ENCODE measurements at places on chromosomes 3 and 15.
A peak's percentile ranks its signal among the peaks of the same experiment; 100 is the strongest.

DNA sequence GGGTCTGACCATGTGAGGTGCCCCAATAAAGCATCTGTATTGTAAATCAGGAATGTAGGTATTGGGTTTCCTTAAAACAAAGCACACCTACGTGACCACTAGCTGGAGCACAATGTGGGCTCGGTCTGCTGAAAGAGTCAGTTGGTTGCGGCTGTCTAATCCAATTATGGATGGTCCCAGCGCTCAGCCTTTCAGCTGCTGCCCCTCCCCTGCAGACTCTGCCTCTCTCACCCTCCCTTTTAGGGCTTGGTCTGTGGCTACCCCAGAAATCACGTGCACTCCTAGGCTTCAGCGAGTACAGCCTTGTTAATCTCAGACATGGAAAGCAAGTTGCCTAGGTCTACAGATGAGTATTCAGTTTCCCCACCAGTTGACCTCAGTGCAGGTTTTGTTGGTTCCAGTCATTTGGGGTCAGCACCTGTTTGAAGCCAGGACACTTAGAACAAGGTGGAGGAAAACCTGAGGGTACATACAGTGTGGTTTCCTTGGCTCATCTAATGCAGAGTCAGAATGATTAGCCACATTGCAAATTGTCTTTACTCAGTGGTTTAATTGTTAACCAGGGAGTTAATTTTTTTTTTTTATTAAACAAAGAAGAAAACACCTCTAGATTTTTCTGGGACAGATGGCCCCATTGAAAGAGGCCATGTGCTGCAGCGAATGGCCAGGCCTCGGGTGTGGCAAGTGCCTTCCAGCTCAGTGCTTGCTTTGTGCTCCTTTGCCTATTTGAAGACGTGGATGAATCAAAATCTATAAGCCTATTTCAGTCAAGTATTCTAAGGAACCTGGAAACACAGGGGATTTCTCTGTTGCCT is 137.7 kb downstream of the IGF1R start:
- no peak for DNase-seq

DNA sequence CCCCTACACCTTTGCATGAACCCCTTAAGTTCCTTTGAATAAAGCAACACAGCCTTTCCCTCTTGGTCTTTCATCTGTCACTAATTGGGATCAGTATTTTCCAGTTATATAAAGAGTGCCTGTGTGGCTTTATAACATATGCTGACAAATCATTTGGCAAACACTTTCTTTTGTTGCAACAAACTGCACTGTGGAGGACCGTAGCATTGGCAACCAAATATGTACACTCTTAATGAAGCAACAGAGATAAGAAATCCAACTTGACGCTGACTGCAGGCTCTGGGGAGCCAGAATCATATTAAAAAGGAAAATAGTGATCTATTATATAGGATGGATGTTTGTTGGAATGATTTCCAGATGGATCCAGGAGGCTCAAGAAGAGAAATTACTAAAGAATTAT is 120.1 kb upstream of the PRICKLE2 start:
- no peak for DNase-seq

- no peak for DNase-seq
Measured at GRCh38 chr3:101423984-101424888, 88.8 kb downstream of the SENP7 start.

DNA sequence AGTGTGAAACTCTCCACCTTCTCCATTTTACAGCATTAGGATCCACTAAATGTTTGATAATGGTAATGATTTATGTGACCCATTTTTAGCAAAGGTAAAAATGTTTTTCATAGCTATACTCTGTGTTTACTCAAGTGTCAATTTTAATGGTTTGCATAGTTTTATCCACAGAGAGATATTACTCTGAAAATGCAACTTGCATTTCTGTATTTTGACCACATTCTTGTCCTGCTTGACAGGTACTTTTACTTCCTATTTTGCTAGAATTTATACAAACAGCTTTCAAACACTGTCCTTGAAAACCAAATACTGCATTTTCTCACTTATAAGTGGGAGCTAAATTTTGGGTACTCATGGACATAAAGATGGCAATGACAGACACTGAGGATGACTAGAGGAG is 62.9 kb downstream of the SERPINI1 start:
- DNase-seq = no peak

GRCh38 chr3:103767635-103768034 is 1332.8 kb downstream of the ZPLD1 start:
- DNase-seq = no peak

- no peak for DNase-seq
Measured at GRCh38 chr3:84209474-84209873, 749.3 kb upstream of the CADM2 start.

DNA sequence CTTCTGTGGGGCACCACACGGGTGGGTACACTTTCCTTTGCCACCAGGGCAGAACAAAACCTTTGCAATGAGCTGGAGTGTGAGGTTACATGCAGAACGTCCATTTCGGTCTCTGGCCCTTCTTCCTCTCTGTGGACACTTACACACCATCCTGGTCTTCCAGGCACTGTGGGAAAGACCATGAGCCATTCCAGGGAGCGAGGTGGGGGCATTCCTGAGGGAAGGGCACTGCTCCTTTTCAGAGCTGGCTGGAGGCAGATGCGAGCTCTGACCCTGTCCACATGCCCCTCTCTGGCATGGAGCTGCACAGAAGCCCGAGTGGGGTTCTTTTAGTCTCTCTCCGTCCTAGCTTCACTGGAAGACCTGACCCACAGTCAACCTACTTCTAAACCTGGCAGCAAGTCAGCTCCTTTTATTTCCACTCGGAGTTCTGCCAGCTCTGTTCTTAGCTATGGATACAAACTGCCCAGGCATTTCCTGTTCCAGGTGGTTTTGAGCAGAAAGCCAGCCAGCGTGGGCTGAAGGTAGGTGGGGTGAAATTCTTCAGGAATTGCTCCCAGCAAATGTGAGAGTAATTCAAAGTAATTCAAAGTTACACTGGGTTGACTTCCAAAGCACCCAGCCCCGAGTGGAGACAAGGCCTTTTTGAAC is 281.4 kb downstream of the ADAMTS17 start:
- DNase-seq = no peak

GRCh38 chr15:42037656-42038055 is 16.8 kb upstream of the PLA2G4E start:
- DNase-seq = peak; percentile 45

DNA sequence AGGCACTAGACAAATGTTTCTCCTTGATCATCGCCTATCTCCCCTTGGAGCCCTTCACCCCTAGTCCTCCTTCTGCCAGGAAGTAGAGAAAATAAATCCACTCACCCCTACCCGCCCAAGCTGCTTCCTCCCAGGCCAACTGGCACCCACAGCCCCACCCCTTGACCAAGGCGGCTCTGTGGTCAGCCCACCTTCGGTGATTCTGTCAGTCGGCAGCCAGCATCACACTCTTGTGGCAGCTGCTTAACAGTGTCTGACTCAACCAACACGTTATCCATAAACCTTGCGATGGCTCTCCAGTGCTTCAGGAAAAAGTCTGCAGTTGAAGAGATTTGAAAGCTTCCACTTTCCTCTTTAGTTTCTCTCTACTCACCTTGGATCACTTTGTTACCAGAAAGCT is 7.6 kb downstream of the SHF start:
- no peak for DNase-seq

DNA sequence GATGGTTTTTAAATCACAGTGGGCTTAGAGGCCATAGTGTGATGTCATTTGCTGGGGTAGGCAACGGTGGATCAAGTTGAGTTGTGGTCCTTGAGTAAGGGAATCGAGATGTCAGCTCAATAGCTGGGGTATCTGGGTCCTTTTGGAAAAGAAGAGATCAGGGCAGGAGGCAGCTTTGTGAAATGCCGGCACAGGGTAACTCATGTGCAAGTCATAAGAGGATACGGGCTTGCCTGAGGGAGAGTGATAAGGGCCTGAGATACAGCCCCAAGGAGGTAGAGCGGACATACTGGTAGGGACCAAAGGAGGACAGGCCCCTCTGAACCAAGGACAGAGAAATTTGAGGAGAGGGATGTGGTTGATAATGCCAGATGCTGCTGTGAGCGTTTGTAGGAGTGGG is 4.2 kb upstream of the FAM131A start:
- no peak for DNase-seq

GRCh38 chr15:91517491-91518200 is 335.9 kb upstream of the SLCO3A1 start:
- no peak for DNase-seq

DNA sequence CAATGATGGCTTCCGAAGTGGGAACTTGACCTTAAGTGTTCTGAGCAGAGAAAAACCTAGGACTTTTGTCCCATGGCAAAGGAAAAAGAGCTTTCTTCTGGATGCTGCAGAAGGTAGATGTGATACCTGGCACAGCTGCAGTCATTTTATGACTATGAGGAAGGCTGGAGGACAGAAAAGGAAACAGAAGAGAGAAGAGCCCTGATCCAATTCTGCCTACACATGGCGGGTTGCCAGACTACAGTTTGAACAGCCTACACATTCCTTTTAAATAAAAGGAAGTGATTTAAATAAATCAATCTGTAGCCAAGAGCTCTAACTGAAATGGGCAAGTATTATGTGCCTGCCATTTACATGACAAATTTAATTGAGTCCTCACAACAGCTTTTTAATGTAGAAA is 43.6 kb upstream of the CHRNB4 start:
- DNase-seq = no peak

DNA sequence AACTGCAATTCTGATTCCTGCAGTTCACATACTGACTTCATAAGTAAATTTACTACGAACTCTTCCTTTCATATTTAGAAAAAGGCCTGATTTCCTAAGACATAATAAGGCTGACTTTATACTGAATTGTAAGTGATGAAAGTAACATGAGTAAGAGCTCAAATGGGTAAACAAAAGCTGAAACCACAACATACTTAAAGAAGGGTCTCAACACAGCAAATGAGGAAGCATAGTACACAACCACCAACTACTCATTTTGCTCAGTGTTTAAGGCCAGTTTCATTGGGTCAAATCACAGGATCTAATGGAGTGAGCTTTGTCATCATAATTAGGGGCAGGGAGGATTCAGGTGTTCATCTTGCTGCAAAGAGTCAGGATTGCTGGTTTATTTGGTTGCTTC is 81.4 kb downstream of the SETD2 start:
- no peak for DNase-seq

- no peak for DNase-seq
Measured at GRCh38 chr3:180063783-180064182, 27.0 kb upstream of the PEX5L start.
